ENCODE measurements at places on chromosomes 7 and 10.

- no peak for DNase-seq
Observed at GRCh38 chr10:74949034-74949832, 122.8 kb downstream of the KAT6B start.

DNA sequence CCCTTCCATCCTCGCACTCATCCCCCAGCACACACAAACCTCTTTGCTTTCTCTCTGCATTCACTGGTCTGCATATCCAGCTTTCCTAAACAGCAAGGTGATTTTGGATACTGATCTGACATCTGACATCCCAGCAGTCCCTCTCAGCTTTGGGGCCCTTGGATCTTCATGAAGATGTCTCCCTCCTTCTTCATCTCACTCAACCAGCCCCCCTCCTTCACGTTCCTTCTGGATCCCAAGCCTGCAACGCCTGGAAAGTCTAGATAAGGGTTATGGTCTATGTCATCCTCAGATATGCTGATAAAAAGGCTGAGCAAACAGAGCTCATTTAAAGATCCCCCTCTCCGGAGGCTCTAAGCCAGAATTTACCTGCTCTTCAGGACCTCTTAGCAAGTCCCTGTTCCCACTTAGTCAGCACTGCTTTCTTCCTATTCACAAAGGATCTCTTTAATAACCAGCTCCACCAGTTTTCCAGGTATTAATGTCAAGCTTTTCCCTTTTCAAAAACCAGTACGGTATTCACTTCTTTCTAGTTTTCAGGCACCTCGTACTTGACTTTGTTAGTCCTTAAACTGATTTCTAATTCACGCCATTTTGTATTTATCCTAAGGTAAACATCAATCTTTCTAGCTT lies 38.9 kb downstream of the CREB3L2 start:
- no peak for DNase-seq

DNA sequence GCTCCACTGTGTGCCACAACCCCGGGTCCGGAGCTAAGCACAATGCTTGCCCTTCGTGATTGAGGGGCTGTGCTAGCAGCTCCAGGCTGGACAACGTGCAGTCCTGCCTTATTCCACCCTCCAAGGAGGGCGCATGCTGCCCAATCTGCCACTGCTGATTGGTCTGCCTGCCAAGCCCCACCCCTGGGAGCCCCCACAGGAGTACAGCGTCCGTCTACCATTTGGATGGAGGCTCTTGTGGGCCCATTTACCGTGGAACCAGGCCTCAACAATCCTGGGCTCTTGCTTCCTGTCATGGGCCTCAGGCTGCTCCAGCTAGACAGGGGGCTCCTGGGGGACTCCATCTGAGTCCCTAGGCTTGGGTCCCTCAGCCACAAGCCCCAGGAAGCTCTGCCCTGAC lies 173.3 kb downstream of the SLIT1 start:
- no peak for DNase-seq

DNA sequence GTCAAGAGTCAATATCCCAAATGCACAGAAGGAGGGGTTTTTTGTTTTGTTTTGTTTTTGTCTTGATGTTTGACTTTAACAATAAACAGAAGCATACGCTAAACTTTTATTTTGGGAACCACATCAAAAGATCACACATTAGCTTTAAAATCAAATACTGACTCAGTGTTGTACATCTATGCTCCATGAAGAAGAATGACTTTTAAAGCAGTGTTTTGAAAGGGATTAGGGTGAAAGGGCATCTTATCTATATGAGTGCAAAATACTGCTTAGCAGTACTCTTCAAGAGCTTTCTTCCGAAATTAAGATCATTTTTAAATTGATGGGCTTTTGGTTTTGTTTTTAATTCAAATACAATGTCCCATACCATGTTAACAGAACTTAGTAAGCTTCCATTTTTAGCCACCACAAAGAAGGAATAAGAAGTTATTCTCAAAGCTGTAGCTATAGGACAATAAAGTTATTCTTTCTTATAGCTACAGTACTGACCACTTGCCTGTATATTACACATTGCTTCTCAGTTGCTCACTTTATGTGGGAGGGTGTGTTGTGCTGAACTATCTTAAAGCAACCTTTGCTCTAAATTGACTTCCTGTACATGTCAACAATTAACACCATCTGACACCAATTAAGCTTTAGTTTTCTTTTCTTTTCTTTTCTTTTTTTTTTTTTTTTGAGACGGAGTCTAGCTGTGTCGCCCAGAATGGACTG lies 144.3 kb upstream of the KAT6B start:
- no peak for DNase-seq

DNA sequence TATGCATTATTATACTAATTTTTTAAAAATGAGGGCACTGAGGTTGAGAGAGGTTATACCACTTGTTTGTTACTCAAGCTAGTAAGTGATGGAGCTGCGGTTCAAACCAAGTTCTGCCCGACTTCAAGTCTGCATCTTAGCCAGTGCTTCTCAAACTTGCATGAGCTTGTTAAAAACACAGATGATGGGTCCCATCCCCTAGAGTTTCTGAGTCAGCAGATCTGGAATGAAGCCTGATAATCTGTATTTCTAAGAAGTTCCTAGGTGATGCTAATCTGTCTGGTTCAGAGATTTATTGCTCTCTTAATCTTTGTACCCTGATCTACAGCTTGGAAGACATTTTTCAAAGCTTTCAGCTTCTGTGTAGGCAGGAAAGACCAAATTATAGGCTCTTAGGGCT lies 67.7 kb upstream of the CC2D2B start:
- DNase-seq: no peak

DNA sequence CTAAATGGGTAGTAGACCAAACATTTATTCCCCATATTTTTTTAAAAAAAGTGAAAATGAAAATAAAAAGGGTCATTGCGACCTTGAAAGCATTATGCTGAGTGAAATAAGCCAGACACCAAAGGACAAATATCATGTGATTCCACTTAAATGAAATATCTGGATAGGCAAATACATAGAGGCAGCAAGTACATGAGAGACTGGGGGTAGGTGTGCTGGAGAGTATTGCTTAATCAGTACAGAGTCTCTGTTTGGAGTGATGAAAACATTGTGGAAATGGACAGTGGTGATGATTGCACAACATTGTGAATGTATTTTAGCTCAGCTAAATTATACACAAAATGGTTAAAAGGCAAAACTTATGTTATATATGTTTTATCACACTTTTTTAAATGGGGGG lies 169.4 kb downstream of the AKR1D1 start:
- no peak for DNase-seq

DNA sequence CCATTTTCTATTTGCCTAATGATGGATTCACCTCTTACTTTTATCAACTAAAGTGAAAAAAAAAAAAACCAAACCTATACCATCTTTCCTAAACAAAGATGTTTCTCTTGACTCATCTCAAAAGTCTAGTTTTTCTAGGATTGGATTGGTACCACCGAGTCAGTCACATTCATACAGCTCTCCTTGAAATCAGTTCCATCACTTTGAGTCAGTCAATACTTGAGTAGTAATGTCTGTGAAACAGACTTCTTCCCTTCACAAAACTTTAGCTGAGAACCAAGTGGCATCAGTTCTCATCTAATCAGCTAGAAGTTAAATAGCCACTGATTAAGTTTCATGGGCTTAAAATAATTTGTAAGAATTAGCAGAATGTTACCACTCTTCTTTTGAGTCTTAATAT lies 13.3 kb downstream of the CDK6 start:
- DNase-seq: no peak

DNA sequence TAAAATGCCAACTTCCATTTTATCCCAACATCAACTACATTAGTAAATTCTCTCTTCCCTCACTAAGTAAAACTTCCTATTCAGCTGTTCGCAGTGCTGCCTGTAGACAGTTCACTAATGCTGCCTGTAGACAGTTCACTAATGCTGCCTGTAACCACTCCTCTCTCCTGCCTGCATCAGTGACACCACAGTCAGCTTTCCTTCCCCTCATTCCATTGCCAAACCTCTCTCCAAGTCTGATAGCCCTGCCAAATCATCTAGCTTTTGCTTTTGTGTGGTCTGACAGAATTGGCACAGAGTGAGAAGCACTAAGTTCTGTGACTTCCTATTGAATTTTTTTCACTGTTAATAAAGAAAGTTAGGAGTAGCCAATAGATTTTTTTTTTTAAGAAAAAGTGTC lies 43.0 kb upstream of the MACC1 start:
- no peak for DNase-seq

- DNase-seq: no peak
Observed at GRCh38 chr7:140883378-140883777, 41.4 kb downstream of the BRAF start.

DNA sequence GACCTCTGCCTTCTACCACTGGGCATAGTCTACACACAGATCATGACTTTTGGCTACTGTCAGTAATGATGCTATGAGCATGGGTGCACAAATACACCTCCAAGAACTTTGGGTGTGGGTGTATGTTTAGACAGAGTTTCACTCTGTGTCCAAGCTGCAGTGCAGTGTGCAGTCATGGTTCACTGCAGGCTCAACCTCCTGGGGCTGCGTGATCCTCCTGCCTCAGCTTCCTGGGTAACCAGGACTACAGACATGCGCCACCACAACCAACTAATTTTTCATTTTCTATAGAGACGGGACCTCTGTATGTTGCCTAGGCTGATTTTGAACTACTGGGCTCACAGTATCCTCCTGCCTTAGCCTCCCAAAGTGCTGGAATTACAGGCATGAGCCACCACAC lies 194.4 kb downstream of the NSUN6 start:
- DNase-seq: no peak

- DNase-seq: no peak
Observed at GRCh38 chr10:112643600-112644264, 196.7 kb downstream of the VTI1A start.

DNA sequence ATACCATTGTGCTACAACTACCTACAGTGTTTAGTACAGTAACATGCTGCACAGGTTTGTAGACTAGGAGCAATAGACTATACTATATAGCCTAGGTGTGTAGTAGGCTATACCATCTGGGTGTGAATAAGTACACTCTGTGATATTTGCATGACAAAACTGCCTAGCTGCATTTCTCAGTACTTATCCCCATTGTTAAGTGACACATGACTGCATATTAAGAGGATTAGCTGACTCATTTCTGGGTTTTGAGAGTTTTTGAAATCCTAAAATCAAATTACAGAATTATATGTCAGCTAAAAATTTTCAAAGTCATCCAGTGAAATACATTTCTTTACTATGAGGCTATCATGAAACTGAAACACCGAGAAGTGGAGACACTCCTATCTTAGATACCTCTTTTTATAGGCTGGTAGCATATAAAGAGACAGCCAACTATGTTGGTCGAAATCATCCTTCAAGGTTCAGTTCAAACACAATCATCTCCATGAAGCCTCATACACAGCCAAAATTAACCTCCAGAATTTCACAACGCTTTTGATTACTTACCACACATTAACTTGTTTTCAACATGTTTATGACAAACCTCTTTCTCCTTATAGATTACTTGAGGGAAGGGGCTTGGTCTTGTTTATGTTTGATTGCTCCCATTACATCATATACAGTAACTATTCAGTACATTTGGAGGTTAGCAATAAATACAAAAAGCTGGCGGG lies 89.8 kb upstream of the ANK3 start:
- DNase-seq: no peak

DNA sequence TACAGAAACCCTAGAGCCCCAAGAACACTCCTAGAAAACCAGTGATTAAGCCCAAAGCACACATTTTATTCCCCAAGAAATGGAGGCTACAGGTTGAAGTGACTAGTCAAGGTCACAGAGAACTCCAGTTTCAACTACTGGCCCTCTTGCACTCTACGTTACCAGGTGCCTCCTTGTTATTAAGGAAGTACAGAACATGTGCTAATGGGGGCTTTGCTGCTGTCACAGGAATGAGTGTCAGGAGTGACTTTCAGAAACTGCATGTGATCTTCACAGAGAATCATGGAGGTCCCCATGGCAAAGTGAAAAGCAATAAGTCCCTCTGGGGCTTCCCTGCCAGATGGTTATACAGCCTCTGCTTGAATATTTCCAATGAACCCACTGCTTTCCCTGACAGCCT lies 19.3 kb downstream of the JAZF1 start:
- DNase-seq: no peak

DNA sequence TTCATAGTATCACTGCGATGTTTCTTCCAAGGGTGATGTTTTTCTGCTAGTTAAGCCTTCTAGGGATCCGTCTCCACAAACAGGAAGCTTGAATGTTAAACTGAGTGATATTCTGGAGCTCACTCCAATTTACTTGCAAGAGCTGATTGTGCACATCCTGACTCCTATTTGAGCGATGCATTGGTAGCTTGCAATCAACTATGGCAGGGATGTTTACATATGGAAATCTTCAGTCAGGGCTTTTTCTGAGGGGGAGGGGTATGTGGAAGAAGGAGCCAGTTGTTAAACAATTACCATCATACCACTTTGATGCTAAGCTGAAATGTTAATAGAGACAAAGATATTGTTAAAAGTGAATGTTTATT lies 43.2 kb upstream of the NXPH1 start:
- DNase-seq: no peak

DNA sequence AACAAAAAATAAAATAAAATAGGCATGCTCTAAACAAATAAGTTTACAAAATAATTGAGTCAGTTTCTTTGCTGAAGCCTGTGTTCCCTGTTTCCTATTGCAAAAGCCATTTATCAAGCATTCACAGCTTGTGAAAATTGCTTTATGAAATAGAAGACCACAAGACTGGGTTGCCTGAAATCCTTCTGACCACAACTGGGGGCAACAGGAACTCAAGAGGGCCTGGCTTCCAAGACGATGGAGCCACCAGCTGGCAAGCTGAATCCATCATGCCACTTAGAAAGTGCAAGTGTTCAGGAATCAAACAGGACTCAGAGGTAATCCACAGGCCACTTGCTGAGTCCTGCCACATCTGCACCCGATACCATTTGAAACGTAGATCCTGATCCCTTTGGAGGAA lies 752 bp upstream of the ABCA13 start:
- DNase-seq: no peak

DNA sequence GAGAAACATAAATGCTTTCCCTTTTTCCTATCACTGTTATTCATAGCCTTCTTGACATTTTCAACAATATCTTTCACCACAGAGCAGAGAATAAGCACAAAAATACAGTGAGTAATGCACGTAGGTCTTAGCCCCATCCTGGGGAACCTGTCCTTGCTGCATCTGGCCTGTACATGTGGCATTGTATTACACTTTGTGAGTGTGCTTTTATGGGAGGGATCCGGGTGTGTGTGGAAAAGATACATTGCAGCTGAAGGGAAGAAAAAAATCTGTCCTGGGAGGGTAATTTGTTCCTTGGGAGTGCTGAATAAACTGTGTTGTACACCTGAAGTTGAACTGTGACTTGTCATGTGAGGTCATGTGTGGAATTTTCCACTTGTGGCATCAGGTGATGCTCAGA lies 422.7 kb upstream of the LRGUK start:
- DNase-seq: no peak

DNA sequence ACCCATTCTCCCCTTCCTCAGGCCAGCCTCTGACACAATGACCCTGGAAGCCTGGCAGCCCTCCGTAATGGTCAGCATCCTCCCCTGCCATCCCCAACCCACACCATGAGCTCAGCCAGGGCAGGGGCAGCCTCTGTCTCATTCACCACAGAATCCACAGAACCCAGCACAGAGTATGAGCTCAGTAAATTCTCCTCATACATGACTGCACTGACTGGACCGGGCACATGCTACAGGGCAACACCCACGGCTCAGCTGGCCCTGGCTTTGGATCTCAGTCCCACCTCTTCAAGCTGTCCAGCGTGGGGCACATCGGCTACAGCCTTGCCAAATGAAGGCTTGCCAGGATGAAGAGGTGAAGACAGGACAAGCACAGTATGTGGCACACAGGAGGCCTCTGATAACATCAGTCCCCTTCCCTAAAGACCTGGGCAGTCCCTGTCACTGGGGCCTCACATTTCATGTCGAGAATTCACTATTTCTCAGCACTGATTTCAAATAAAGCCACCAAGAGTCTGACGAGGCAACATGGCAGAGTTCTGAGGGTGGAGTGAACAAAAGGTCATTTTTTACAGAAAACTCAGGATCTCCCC lies 7.9 kb downstream of the GPRIN2 start:
- DNase-seq: no peak

Data from stimulated activated CD8-positive, alpha-beta memory T cell treated with anti-CD3 and anti-CD28 coated beads, Interleukin-2, amount 100 ng/mL, for 48 hours (primary cell).